ENCODE measurements at places on chromosomes 12 and 14.

DNA sequence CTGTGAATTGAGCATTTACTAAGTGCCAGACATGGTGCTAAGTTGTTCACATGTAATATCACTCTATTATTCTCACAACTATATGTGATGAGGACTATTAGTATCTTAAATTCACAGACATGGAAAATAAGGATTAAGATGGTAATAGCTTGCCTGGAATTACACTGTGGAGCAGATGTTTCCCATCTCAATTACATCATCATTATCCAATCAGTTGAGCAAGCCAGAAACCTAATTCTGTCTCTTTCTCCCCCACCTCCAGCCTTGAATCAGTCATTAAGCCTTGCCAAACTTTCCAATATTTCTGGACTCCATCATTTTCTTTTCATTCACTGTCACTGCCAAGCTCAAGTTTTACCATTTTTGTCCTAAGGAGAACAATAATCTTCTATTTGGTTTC lies 287.8 kb upstream of the KITLG start:
- peak; percentile 6 for DNase-seq

DNA sequence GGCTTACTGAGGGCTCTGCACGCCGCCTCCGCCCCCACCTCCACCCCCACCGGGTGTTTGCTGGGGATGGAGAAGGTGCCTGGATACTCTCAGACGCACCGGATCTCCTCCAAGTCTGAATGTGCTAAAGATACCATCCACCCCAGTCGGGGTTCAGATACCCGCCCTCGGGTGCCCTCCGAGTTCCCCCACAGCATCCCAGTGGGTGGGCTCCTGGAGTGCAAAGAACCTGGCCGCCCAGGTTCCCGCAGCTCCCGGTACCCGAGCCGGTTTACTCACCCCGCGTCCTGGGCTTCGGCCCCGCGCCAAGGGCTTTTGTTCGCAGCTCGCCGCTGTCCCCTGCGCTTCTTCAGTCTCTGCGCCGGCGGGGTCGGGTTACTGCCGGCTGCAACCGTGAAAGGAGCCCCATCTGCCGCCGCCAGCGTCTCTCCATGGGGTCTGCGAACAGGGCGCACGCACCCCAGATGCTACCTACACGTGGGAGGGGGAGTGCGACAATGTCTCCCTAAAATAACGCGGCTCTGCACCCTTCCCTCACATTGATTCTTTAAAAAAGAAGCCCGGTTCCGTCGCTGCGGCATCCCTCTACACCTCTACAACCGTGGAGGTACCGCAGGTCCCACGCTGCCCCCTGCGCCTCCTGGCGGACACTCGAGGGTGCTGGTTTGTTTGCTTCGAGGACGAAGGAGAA lies at the start of gene CCDC177:
Gene CCDC177 (minus strand): TSS at position 609 of the 691 bp plus-strand sequence. CDS start 1,249 bp downstream, outside the sequence.
- peak; percentile 83 for DNase-seq

GRCh38 chr14:21038441-21039422 lies 3.4 kb upstream of the RNASE7 start:
- DNase-seq = peak; percentile 97

- no peak for DNase-seq
These were observed 348.5 kb downstream of the NPAS3 start for GRCh38 chr14:33287189-33287588.

- DNase-seq = no peak
These were observed 1.7 kb downstream of the SUPT16H start for GRCh38 chr14:21382095-21382494.

DNA sequence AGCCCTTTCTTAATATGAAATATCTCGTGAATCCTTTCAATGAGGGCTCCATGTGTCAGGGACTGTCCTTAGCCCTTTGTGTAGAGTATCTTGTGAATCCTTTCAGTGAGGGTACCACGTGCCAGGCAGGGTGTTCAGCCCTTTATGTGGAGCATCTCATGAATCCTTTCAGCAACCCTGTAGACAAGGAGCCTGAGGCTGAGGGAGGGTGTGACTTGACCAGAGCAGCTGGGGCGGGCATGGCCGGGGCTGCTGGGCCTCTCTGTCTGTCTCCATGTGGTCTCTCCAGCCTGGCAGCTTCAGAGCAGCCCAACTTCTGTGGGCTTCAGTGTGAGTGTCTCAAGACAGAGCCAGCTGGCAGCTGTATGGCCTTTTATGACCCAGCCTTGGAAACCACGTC lies 140.2 kb downstream of the AACS start:
- DNase-seq = no peak

DNA sequence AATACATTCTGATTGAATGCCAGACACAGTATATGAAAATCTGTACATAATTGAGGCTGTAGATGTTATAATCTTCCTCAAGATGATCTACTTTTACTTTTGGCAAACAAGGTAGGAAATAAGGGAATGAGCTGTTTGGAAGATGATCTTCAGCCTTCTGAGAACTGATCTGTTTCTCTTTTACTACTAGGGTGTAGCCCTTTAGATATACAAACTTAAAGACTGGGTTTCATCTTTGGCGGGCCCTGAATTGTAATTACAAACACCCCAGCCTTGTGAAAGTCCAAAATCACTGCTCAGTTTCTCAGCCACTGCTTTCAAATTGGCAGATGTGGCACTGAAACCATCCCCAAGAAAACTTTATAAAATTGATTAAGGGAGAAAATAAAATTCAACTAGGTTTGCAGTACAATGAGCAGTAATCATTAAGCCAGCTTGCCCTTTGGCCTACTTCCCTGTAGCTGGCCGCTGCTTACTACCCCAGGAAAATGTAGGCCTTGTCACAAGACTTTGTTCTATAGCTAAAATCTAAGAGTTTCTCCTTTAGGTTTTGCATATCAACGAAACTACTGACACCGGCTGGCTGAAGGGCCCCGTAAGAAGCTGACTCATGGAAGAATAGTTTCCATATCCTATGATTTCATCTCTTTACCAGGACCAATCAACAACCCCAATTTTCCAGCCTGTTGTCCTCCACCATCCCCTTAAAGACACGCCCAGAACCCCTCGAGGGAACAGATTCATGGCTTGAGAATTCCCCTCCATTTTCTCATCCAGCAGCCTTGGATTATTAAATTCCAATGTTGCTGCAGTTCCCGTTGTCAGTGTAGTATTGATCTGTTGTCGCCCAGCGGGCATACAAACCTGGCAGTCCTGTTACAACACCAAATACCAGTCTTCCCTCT lies 210.8 kb downstream of the PCNX1 start:
- no peak for DNase-seq

GRCh38 chr12:106767954-106768822 lies 6.3 kb upstream of the RIC8B start:
- DNase-seq = no peak

GRCh38 chr12:66823857-66824570 lies 145.1 kb upstream of the GRIP1 start:
- DNase-seq = peak; percentile 39

DNA sequence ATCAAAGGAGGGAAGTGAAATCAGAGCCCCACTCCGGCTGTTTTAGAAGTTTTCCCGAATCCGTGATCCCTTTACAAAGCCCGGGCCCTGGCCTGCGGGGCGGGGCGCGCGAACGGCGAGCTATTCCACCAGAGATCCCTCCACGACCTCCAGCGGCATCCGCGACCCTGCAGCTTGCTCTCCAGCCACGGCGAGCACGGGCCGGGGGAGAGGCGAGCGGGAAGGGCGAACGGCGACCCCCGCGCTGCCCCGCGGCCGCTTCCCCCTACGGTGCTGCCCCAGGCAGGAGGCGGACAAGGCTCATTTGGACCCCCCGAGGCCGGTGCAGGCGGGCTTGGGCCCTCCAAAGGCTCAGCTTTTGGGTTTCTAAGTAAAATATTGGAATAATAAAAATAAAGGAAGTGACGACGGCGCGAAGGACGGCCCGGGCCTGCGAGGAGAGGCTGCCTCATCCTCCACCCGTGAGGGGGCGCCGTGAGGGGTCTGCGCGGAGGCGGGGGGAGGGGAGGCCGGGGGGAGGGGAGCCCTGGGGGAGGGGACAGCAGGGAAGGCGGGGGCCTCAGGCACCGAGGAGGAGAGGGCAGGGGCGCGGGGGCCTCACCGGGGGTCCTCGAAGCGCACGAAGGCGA lies 613 bp downstream of the SRSF9 start:
- DNase-seq = peak; percentile 74

Measured in tongue (tissue), 3 donors.